Germinal center (tissue), 1 donor: ENCODE measurements at places on chromosomes 11 and 22.

- no peak for DNase-seq
These were observed 38.6 kb upstream of the PDE2A start for GRCh38 chr11:72712841-72713240.

DNA sequence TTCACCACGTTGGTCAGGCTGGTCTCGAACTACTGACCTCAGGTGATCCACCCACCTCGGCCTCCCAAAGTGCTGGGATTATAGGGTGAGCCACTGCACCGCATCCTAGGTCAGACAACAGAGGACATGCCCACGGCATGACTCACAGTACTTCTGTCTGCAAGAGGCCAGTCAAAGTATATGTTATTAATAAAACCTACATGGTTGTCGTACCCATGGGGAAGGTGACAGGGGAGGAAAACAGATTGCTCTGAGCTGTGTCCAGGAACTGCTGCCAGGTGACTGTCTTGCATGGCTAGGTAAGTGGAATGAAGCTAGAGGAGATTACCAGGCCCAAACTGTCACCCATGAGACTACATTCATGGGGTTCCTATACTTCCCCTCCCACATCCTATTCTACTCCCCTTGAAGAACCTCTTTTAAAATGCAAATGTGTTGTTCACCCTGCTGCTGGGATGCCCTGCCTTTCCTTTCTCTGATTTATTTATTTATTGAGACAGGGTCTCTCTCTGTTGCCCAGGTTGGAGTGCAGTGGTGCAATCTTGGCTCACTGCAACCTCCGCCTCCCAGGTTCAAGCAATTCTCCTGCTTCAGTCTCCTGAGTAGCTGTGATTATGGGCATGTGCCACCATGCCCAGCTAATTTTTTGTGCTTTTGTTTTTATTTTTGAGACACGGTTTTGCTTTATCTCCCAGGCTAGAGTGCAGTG is 2.0 kb upstream of the NLRX1 start:
- DNase-seq = no peak

DNA sequence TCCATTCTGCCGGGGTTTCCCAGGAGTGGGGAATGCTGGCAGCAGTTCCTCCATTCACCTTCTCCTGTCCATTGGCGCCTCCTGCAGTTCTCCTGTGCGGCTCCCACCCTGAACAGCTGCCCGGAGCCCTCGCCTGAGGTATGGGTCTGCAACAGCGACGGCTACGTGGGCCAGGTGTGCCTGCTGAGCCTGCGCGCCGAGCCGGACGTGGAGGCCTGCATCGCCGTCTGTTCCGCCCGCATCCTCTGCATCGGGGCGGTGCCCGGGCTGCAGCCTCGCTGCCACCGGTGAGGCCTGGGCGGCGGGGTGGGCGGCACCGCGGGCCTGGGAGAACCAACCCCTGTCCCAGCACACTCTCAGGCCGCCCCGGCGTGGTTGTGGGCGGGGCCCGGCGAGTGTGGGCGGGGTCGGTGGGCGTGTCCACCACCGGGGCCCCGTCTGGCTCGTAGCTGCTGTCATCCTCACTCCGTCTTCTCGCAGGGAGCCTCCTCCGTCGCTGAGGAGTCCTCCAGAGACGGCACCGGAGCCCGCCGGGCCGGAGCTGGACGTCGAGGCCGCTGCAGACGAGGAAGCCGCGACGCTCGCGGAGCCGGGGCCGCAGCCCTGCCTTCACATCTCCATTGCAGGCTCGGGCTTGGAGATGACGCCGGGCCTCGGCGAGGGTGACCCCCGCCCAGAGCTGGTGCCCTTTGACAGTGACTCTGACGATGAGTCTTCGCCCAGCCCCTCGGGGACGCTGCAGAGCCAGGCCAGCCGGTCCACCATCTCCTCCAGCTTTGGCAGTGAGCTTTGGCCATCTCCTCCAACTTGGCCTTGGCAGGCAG is 14.0 kb upstream of the RELT start:
- no peak for DNase-seq

- DNase-seq = no peak
These were observed 92.9 kb downstream of the PTPRJ start for GRCh38 chr11:48073031-48073861.

GRCh38 chr11:88104408-88104807 is 70.8 kb downstream of the RAB38 start:
- no peak for DNase-seq

GRCh38 chr11:3893311-3893710 is 37.8 kb downstream of the STIM1 start:
- DNase-seq = peak; percentile 51

- DNase-seq = peak; percentile 72
These were observed 99.9 kb upstream of the FGF3 start for GRCh38 chr11:69918938-69919650.

DNA sequence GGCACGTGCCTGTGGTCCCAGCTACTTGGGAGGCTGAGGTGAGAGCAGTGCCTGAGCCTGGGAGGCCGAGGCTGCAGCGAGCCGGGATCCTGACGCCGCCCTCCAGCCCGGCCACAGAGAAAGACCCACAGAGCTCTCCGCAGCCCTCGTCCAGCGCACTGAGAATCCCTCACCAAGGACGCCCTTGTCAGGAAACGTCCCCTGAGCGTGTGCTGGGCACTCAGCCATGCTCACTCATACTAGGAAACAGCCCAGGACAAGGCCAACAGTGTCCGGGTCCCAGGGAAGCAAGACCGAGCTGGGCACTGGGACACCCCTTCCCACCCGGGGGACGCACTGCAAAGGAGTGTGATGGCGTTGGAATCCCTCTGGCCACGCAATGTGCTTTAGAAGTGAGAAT is 14.5 kb downstream of the DEAF1 start:
- no peak for DNase-seq

DNA sequence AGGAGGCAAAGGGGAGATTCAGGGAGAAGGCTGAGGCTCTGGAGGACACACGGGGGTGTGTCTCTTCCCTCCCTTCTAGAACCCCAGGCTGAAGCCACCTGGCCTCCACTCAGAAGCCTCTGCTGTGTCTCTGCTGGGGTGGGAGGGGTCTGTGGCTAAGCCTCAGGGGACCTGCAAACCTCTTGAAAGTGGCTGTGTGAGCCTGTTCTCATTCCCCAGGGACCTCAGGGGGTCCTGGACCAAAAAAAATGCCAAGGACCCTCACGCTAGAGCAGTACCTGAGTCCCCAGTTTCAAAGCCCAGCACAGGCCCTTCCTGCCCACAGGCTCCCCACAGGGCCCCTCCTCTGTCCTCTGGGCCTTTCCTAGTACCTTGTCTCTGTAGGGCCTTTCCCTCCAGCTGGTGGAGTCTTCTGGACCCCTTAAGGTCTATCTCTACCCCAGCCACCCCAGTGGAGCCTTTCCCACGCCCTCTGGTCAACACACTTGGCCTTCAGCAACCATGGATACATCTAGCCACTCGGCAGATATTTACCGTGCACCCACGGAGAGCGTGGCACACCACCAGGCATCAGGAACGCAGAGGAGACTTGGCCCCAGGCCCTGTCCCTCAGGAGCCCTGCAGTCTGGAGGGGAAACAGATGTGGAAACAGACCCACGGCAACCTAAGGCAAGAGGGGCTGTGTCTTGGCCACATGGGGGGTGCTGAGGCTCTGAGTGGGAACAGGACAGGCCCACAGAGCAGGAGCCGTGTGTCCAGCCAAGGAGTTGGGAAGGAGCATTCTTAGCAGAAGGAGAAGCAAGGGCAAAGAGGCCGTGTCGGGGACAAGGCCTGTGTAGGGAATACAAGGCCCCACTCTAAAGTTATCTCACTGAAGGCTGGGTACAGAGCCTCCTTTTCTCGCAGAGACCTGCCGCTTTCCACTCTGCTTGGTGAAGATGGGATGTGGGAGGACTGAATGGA is 18.5 kb downstream of the PLA2G6 start:
- no peak for DNase-seq

GRCh38 chr22:49068861-49069500 is 758.7 kb downstream of the BRD1 start:
- no peak for DNase-seq

- no peak for DNase-seq
These were observed 3.1 kb downstream of the CSNK2A3 start for GRCh38 chr11:11349870-11350337.

GRCh38 chr11:44901120-44901633 is 49.5 kb downstream of the TP53I11 start:
- DNase-seq = no peak

- no peak for DNase-seq
These were observed 48.8 kb downstream of the OSBP2 start for GRCh38 chr22:30743257-30744020.

- DNase-seq = peak; percentile 70
These were observed 6.4 kb downstream of the STARD10 start for GRCh38 chr11:72787216-72788104.

GRCh38 chr11:126482586-126483108 is 127.2 kb downstream of the ST3GAL4 start:
- DNase-seq = no peak

- no peak for DNase-seq
These were observed 11.5 kb upstream of the TPP1 start for GRCh38 chr11:6630632-6631291.

DNA sequence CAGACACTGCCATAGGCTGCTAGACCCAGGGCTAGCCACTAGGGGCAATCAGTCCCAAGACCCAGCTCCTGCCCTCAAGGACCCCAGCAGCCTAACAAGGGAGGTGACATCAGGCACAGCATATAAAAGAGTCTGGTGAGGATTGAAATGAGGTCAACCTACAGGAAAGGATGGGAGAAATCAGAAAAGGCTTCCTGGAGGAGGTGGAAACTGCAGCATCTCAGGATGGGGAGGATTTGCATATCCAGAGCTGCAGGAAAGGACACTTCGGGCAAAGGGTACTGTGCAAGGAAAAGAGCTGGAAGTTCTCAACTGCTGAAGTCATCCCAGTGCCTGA is 2.9 kb upstream of the ARFGAP2 start:
- peak; percentile 80 for DNase-seq

DNA sequence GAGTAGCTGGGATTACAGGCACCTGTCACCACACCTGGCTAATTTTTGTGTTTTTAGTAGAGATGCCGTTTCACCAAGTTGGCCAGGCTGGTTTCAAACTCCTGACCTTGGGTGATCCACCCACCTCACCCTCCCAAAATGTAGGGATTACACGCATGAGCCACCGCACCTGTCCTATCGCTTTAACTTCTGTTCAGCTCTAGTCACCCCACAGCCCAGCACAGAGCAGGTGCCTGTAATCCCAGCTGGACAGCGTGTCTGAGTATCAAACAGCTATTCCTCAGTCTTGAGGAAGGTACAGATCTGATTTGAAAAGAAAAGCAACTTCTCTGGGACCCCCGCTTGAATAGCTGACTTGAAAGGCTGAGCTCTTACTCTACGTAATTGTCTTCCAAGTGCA is 149.1 kb downstream of the CTTN start:
- DNase-seq = no peak

GRCh38 chr11:36757075-36757474 is 159.0 kb upstream of the RAG2 start:
- no peak for DNase-seq

DNA sequence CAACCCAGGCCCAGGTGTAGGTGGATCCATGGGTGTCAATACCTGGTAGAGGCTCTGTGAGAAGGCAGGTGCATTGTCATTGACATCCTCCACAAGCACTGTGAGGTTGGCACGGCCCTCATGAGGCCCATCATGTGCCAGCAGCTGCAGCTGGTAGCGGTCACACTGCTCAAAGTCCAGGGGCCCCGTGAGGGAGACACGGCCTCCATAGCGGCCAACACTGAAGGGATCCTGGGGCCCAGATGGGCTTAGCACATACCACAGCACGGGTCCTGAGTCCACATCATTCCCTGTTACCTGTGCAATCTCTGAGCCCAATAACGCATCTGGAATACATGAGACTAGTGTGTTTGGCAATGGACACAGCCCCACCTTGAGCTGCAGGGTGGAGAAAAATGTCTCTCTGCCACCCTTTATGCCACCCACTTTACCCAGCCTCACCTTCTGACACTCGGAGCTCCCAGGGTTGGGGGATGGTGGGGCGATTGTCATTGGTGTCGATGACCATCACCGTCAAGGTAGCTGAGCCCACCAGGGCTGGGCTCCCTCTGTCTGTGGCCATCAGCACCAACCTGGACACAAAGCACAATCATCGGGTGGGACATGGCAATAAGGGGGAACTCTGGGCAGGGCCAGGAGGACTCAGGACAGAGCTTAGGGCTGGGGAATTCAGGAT is 6.1 kb upstream of the TPP1 start:
- DNase-seq = no peak

DNA sequence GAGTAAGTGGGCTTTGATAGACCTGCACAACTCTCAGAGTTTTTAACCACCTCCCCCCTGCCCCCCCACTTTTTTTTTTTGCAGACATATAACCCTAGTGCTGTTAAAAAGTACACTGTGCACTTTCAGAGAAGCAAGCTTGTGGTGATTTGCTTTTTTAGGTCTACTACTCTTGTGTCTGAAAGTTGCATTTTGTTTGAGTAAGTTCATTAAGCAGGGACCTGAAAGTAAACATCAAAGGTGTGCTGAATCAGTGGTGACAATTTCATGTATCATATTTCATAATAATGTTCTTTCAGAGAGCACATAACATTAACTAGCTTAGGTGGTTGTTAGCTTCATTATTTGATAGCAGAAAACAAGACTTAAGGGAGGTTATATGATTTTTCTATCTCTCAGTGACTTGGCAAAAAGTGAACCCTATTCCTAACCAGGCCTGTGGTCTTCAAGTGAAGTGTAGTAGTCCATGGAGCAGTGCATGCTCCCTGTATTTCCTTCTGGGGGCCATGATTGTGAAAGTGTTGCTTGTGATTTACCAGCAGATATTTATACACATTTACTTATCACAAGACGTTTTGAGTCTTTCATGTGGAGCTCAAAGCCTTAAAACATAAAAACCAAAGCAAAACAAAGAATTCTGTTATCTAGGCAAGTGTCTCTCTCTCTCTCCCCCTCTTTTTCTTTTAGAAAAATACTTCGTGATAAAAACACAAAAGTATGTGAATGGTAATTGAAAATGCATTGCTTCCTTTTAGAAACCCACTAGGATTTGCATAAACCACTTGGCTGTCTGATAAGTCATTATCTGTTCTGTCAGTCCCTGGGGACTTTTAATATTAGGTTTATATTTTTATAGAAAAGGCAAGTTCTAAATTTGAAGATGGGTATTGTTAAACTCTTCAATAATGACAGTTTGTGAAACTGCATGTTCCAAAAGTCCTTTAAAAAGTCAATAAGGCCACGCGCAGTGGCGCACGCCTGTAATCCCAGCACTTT is 7.5 kb upstream of the RAG2 start:
- no peak for DNase-seq

DNA sequence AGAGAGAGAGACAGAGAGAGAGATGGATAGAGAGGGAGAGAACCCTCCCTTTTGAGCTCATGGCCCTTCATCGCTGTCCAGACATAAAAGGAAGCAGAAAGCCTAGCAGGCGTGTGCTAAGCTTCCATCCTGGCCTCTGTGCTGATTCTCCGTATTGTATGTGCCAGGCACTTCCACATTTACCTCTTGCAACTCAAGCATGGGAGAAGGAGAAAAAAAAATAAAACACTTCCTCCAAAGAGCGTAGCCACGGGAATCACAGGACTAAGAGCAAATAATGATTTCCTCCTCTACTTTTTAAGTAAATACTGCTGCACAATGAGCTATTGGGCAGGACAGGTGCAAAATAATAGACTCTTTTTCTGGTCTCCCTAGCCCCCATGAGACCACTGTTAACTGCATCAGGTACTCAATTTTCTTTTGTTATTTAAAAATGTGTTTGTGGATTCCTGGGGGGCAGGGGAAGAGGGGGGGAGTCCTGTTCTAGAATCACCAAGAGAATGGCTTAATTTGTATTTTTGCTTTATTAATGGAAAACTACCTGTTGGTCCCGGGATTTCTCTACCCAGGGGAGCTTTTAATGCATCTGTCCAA is 154.3 kb downstream of the NXPE2 start:
- DNase-seq = no peak
